Fibroblast of the aortic adventitia (primary cell): ENCODE measurements at places on chromosomes 3 and 15.

GRCh38 chr3:162019817-162020216 is 523.2 kb downstream of the OTOL1 start:
- DNase-seq, result peak; percentile 0

GRCh38 chr3:102084704-102085103 is 235.4 kb downstream of the NFKBIZ start:
- no peak for DNase-seq

DNA sequence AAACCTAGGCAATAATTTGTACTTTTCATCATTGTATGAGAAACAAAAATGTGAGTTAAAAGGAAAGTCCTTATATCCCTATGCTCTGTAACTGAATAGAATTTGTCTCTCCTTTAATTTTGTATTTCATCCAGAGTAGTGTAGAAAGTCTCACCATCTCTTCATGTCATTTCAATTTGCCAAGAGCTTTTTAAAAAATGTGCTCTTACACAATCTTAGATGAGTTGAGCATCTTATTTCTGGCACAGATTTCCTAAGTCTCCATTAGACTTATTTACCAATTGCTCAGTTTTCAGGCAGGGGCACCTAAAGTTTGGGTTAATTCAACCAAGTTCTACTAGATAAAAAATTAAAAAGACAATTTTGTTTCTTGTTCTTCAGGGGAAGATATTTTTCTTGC is 201.5 kb upstream of the RBMS3 start:
- DNase-seq, result peak; percentile 39

- no peak for DNase-seq
Measured at GRCh38 chr15:65888981-65889380, 19.7 kb downstream of the RAB11A start.

GRCh38 chr3:117016378-117016777 is 306.8 kb downstream of the TUSC7 start:
- DNase-seq, result no peak

GRCh38 chr3:132253262-132253878 is 63.8 kb upstream of the ACP3 start:
- peak; percentile 86 for DNase-seq

- DNase-seq, result no peak
Measured at GRCh38 chr15:63389902-63390670, 8.4 kb upstream of the CA12 start.

- DNase-seq, result peak; percentile 62
Measured at GRCh38 chr3:139930211-139930610, 4.8 kb upstream of the CLSTN2 start.
